ENCODE measurements at places on chromosomes 5 and 9.

DNA sequence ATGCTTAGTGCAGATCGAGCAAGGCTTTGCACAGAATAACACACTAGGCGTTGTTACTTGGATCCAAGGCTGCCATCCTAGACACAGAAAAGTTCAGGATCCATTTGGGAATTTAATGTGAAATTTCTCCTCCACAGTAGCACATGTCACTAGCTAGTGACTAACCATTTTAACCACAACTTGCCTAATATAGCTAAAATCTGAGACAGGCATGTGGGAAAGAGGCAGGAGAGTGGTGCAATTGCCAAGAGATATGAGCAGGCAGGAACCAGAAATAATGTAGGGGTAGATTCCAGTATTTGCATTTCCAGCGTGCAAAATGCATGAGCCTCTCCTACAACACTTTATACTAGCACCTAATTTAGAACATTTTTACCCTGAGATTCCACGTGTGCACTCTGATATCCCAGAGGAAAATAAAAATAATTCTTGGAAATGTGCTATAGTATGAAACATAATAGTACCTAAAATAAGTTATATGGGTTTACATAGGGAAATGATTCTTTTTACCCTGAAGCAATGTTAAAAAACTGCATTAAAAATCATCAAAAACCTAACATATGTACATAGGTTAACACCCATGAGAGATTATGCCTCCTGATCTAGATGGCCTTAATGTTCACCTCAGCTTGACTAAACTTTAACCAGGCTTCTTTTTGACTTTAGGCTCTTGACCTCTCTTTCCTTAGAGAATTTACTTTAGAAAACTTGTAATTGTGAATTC is 1230.6 kb upstream of the NUDT12 start:
- no peak for DNase-seq

DNA sequence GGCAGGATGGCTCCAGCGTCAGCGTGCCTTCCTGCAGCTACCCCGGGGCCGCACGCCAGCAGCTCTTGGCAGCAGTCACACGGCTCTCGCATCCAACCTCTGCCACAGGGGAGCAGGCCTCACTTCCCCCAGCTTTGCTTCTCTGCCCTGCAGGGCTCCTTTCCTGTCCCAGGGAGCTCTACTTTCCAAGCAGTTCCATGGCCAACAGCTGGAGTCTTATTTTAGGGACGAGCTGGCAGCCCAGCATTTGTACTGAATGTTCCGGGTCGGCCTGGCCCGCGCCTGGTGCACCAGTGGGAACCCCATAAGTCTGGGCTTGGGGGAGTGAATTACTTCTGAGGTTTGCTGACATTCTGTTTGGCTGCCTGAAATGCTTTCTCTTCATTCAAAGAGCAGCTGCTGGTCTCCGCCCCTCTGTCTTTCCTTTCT is 34.6 kb downstream of the GADD45G start:
- DNase-seq = no peak

- no peak for DNase-seq
Measured at GRCh38 chr5:112012104-112012503, 255.1 kb upstream of the NREP start.

GRCh38 chr9:12272471-12273120 is 420.6 kb upstream of the TYRP1 start:
- DNase-seq = no peak

GRCh38 chr5:167699432-167699831 is 592.0 kb upstream of the WWC1 start:
- DNase-seq = peak; percentile 81

All from H1 (cell line).